ENCODE measurements at places on chromosomes 13 and 19.

- DNase-seq: no peak
Measured at GRCh38 chr19:58586133-58586765, 13.1 kb upstream of the MZF1 start.

DNA sequence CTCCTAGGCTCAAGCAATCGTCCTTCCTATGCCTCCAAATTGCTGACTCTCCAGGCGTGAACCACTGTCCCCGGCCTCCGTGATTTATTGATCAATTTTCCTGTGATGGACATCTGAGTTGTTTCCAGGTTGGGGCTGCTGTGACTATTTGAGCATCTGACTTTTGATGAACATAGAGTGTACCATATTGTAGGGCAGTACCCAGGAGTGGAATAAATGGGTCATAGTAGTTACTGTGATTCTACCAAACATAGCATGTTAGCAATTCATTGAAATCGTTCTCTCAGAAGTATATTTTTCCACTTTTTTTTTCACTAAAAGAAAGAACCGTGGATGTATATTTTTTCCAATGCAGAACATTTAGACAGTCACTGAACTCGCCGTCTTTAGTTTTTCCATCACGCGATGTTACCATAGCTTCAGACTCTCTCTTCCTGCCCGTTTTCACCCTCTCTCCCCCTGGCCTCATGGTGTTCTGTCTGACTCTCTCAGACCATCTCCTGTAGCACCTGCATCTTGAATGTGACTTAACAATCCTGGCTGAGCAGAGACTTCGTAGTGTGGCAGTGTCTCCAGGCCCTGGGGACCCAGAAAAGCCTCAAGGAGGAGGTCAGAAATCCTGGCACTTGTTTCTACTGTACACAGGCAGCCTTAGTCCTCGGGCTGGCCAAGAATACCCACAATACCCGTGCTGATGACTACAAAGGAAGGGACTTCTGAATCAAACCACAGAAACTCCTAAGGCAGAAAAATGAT, 3.2 kb upstream of the RASGRP4 start:
- peak; percentile 18 for DNase-seq

- DNase-seq: no peak
Measured at GRCh38 chr13:36829753-36830152, 10.7 kb downstream of the RFXAP start.

DNA sequence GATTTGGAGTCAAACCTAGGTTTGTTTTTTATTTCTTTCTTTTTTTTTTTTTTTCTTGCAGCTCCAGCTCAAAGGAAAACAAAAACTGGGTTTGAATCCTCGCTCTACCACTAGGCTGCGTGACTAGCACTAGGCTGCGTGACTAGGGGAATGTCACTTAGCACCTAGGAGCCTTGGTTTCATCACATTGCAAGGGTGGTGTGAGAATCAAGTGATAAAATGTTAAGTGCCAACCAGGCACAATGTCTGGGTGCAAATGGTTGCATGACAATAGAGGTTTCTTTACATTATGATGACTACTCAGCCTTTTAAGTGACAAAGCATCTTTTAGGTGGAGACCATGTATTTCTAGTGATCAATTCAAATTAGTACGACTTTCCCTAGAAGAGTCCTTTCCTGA, 27.9 kb downstream of the RCBTB2 start:
- no peak for DNase-seq

DNA sequence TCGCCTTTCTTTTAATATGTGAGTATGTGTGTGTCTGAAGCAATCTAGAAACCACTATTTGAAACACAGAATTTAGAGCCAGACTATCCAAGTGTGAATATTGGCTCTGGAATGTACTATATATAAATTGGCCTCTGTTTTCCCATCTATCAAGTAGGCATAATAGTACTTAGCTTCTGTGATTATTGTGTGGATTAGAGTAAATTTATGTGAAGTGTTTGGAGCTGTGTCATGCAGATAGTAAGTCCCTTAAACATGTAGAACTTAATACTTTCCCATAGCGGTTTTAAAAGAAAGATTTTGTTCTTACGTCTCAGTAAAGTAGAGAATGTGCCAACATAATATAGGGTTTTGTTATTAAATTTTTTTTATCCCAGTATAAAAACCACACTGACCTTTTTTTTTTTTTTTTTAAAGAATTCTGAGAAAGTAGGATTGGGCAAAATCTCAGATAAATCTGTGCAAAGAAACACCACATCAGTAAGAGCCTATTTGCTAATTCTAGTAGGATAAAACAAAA, 432.3 kb downstream of the RFC3 start:
- no peak for DNase-seq

DNA sequence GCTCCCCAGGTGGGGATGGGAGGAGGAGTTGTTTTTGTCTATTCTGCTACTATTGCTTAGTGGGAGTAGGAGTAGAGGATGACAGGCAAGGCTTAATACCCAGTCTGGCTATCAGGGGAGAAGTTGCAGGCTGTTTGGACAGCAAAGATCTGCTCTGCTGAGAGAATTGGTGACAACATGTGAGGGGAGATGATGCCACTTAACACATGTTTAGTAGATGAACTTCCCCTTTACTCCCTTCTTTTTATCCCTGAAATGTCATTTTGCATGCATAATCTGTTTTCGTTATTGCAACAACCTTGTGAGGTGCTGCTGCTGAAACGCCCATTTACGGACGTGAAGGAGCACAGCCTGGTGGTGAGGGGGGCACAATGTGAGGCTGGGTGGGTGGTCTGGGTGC, 3.0 kb upstream of the CYP4F12 start:
- DNase-seq: no peak

- DNase-seq: no peak
Measured at GRCh38 chr13:64912141-64912540, 2318.0 kb downstream of the PCDH9 start.

- no peak for DNase-seq
Measured at GRCh38 chr19:397321-397720, 11.6 kb downstream of the C2CD4C start.

DNA sequence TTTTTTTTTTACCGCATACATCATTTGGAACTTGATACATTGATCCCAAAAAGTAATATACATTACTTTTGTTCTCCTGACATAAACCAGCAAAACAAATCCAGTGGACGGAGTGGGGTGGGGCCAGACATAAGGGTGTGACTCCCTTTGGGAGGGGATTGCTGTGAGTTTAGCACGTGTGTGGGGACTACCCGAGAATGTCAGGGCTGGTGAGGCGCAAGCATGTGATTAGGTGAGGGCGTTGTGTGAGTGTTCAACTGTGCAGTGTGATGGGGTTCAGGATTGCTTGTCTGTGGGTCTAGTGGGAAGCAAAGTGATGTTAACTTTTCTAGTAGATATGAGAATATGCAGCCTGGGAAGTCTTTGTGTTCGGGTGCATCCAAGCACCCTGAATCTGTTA, 468.0 kb downstream of the TSHZ3 start:
- DNase-seq: no peak

- DNase-seq: no peak
Measured at GRCh38 chr19:29636553-29637360, 28.5 kb upstream of the PLEKHF1 start.

DNA sequence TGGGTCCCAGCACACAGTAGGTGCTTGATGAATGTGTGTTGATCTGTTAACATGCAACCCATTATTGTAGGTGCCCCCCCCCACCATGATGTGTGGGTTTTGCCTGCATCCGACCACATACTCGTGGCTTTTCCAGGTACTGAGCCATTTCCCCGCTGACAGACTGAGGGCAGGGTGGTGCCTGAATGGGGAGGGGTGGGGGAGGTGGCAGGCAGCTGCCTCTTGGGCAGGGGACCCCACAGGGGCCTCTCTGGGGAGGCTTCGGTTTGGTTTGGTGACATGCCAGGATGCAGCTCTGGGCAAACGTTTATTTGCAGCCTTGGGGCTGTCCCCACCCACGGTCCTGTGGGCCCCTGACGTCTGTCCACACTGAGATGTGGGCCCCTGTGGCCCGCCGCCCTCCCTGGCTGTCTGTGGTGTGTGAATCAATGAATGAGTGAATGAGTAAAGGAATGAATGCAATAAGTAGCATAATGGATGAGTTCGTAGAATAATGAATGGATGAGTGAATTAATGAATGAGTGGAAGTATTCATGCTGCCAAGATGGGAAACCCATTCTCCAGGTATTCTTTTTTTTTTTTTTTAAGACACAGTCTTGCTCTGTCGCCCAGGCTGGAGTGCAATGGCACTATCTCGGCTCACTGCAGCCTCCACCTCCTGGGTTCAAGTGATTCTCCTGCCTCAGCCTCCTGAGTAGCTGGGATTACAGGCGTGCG, 9.0 kb upstream of the JUND start:
- peak; percentile 88 for DNase-seq

GRCh38 chr13:36847606-36848005, 28.6 kb downstream of the RFXAP start:
- no peak for DNase-seq

DNA sequence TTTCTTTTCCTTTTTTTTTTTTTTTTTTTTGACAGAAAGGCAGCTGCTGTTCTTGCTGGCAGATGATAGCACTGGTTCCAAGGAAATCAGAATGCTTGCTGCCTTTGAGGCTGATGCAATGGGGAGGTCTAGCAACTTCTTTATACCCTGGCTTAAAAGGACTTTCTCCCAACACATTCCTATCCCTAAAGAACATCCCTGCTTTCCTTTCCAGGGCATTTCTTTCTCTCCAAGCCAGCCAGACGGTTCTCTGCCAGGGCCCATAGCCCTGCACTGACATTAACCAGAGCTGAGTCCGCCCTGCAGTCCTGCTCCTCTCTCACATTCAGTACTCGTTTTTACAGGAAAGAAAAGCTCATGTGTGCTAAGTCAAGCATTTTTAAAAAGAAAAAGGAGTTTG, 133.9 kb upstream of the WASF3 start:
- no peak for DNase-seq

- DNase-seq: no peak
Measured at GRCh38 chr13:21033856-21034602, 27.4 kb downstream of the LATS2 start.

- no peak for DNase-seq
Measured at GRCh38 chr13:22893777-22894176, 287.0 kb upstream of the SGCG start.

DNA sequence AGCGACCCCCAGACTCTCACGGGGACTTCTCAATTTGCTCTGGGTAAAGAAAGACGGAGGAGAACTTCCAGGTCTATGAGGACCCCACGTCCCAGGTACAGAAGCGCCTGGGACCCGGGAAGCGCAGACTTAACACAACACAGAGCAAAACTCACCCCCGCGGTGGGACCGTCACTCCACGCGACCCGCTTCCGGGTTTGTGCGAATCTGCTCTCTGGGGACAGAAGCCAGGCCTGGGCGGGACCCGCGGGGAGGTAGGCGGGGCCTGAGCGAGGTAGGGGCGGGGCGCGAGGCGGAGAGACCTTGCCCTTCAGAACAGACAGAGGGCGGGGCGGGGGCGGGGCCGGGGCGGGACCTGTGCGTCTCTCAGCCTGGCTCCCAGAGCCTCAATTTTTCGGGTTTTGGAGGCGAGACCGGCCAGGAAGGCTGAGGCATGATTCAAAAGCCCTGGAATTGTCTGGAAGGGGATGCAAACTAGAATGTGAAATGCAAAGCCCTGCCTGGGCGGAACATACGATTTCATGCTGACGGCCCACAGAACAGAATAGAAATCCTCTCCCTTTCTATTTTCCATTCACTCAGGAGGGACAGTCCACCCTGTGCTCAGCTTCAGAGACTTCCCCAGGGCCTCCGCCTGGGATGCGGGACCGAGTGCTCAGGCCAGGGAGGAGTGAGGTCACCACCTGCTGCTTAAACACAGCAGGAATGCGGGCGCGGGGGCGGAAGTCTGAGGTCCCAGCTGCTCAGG, 19.3 kb upstream of the ZNF888 start:
- peak; percentile 94 for DNase-seq

- no peak for DNase-seq
Measured at GRCh38 chr13:74576420-74576819, 442.2 kb upstream of the KLF12 start.

- peak; percentile 18 for DNase-seq
Measured at GRCh38 chr13:39259371-39260140, 221.3 kb downstream of the NHLRC3 start.
